HEK293T (cell line): ENCODE measurements at places on chromosomes 11 and 22.
A peak's percentile ranks its signal among the peaks of the same experiment; 100 is the strongest.

DNA sequence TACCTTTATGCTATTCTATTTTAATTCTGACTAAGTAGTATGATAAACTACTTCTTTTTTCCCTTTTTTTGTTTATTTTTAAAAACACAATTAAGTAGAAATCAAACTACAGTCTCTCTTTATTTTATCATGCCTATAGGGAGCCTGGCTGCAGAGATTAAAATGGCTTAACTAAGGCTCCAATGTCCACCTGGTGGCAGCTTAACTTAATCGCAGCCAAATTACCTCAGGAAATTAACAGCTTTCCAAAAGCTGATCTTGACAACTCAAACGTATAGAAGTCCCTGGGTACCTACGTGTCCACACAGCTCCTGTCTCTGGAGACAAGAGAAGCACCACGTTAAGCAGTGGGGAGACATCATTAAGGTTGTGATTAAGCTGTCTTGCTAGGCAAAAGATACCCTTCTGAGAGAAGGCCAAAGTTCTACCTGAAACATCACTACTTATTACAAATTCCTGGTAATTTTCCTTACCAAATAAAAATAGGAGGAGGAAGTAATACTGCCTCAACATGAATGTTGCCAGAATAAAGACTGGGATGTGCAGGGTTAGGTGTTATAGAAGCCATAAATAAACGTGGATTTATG is 63.2 kb upstream of the SNX19 start:
- DNase-seq, result peak; percentile 18

GRCh38 chr11:80724366-80724765 is 1283.5 kb upstream of the TENM4 start:
- DNase-seq, result no peak

GRCh38 chr11:94130298-94131046 is 1.8 kb downstream of the PANX1 start:
- no peak for DNase-seq

DNA sequence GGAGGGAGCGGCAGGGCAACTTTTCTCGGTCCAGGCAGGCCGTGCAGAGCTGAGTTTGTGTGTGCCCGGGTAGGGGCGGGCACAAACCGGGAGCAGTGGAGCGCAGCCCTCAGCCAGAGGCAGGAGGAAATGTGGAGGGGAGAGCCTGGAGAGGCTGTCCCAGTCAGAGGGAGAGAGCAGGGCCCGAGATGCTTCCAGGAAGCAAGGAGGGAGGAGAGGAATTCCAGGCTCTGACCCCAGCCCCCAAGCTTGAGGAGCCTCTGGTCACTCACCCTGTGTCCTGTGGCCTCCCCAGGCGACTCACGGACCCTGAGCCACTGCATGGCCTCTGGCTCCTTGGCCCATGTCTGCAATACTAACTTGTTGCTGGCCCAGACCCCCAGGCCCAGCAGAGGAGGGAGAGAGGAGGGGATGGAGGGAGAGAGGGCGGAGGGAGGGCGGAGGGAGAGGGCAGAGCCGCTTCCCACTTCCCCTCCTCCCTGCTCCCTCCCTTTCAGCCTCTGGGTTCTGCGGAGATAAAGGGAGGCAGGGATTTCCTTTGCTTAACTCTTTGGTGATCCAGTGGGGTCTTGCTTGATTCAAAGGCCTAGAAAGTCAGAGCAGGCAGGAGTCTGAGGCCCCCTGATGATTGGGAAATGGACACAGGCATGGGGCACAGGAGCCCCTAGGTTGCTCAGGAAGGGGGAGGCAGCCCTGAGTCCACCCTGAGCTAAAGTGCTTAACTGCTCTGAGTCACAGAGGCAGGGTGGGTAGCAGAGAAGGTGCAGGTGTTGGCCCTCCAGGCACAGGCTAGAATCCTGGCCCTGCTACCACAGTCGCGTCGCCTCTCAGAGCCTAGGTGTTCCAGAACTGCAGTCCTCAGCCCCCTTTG is at the start of gene C1QTNF6:
Gene C1QTNF6 (minus strand): TSS at position 357 of the 871 bp plus-strand sequence. CDS start 34 bp downstream, at position 323.
- no peak for DNase-seq

DNA sequence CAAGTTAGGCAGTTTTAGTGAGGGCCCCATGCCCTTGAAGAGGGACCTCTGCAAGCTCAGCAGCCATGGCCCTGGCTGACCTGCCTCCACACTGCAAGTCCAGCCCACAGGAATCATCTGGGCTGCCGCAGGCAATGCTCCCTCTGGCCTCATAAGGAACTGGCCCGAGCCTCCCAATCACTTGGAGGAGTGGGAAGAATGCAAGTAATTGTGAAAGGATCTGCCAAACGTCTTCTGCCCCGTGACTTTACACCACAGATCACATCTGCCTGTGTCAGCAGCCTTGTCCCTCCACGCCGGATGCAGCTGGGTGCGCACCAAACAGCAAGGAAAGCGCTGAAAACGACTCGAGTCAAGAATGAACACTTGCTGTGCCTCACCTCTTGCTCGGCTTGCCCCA is 23.8 kb downstream of the OPCML start:
- no peak for DNase-seq

- DNase-seq, result peak; percentile 16
Measured at GRCh38 chr11:27012234-27012921, 18.5 kb downstream of the FIBIN start.

DNA sequence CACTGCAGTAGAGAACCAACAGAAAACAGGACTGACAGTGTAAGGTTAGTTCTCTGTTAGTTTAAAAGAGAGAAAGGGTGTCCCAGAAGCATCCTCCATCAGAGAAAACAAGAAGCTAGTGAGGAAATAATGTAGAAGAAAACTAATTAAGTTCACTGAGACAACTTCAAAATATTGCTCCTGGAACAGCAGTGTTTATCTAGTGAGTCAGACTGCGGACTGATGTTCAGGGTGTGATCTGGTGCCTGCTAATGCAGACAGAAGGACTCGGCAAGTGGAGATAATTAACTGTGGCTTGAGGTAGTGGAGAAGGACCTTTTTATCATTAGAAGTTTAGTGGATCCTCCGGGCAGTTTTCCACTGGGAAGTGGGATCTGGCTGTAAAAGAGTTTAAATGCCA is 55.4 kb downstream of the CDON start:
- peak; percentile 12 for DNase-seq

DNA sequence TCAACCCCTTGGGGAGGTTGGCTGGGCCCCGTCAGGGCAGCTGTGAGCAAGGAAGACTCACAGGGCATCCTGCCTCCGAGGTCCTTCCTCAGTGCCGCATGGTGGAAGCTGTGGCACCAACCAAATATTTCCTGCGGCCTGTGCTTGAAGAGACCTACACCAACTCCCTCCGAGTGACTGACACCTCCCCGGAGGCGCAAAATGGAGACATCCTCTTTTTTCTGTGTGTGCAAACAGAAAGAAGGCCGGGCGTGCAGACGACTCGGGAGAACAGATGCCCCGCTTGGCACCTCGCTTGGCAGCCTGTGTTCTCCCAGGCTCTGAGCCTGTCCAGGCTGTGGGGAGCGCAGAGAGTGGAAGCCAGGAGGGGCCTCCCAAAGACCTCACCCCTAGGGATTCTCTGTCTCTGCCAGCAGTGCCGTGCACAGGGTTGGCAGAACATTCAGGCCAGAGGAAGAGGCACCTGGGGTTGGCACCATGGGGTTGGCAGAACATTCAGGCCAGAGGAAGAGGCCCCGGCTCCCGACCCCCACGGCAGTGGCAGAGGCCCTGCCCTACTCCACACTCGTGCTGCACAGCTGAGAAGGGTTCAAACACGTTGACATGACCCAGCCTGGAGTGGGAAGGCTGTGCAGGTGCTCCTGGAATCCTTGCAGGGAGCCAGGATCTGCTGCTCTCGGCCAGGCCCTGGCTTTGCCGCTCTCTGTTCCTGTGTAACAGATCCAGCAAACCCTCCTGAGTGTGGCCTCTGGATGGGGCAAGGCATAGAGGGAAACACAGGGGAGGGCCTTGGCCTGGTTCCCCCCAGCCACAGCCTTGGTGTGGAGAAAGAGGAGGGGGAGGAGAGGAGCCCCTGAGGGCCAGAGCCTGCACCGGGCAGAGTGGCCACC is 805.5 kb downstream of the BRD1 start:
- DNase-seq, result no peak

- DNase-seq, result peak; percentile 87
Measured at GRCh38 chr22:18023509-18024275, 669 bp downstream of the MICAL3 start.

DNA sequence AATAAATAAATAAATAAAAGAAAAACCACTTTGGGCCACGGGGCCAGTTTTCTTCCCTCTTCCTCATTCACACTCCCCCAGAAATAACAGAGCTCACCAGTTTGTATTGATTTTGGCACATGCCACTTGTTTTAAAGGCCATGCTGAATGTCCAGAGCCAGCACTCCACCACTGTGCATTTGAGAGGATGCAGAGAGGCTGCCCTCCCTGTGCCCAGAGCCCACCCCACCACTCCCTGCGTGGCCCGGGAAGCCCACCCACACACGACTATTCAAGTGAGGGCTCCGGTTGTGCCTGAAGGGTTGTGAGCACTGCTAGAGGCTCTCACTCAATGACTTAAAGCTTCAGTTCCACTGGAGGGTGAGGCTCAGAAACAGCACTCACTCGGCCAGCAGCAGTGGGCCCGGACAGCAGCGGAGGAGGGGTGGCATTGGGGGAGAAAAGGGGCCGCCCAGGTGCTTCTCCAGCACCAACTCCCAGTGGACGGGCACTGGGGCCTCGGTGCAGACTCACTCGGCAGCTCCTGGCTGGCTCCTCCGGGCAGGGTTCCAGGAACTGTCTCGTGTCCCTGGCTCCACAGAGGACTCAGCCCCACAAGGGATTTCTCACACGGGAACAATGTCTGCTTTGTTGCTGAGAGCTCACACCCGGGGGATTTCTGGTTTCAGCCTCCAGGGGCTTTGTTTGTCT is 112.7 kb downstream of the SHANK2 start:
- no peak for DNase-seq

- peak; percentile 81 for DNase-seq
Measured at GRCh38 chr22:38973289-38974169, 8.6 kb upstream of the APOBEC3B start.

- no peak for DNase-seq
Measured at GRCh38 chr11:95108671-95109551, 19.3 kb downstream of the ENDOD1 start.

GRCh38 chr11:95692526-95693260 is 96.9 kb downstream of the FAM76B start:
- DNase-seq, result no peak

DNA sequence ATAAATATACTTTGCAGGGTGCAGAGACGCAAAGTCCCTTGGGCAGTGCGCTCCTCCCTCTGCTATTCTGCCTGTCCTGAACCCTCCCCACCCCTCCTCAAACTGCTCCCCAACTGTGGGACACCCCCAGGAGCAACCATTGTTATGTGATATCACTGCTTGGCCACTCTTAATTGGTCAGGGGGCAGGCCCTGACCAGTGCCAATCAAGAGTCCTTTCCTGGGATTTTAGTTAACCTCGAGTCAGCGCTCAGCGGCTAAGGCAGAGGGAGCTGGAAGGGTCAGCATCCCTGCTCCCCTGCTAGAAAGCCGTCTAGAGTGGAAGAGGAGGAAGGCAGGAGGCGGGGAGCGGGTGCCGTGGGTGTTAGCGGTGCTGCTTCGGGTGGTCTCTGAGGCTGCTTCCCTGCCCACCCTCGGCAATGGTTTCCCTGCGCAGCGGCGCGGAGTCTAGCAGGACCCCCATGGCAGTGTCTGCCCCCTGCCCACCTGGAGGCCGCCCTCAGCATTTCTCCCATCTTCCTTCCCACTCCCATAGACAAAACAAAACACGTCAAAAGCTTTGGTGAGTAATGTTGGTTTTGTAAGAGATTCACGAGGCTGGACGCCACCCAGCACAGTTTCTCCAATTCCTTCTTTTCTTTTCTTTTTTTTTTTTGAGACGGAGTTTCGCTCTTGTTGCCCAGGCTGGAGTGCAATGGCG is 38.4 kb upstream of the A4GALT start:
- no peak for DNase-seq

- no peak for DNase-seq
Measured at GRCh38 chr11:71096751-71097388, 155.5 kb downstream of the SHANK2 start.

DNA sequence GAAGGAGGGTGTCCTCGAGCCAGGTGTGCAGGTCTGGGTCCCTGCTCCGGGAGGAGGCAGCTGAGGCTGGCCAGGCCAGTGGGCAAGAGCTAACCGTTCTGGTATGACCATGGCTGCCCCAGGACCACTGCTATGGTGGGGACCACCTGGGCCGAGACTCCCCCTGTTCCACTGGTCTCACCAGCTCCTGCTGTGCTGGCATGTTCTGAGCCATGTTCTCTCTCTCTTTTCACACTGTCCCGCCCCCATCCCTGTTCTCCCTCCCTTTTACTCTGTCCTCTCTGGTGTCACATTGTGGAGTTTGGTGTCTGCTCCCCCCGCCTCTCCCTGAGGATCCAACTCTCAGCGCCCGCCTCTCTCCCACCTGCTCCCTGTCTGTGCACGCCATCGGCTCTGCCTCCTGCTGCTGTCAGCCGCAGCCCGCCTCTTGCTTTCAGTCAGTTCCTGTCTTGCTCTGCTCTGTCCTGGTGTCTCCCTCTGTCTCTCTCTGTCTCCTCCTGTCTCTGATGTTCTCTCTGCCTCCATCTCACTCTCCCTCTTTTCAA is 66.4 kb downstream of the LRRC32 start:
- no peak for DNase-seq

- DNase-seq, result no peak
Measured at GRCh38 chr22:29695129-29695926, 24.5 kb upstream of the CABP7 start.

GRCh38 chr11:17498058-17498457 is 21.4 kb upstream of the ABCC8 start:
- DNase-seq, result no peak

DNA sequence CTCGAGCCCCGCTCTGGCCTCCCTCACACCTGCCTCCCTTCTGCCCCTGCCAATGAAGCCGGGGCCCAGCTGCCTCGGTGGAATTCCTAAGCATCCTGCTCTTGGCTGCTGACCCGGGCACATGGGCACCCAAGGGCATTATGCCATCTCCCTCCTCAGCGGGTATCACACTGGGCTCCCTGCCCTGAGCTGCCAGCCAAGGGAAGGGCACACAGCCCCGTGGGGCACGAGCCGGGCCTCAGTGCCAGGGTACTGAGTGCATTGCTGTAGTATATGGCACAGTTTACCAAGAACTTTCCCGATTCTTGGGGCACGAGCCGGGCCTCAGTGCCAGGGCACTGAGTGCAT is 43.8 kb upstream of the JAM3 start:
- DNase-seq, result no peak

DNA sequence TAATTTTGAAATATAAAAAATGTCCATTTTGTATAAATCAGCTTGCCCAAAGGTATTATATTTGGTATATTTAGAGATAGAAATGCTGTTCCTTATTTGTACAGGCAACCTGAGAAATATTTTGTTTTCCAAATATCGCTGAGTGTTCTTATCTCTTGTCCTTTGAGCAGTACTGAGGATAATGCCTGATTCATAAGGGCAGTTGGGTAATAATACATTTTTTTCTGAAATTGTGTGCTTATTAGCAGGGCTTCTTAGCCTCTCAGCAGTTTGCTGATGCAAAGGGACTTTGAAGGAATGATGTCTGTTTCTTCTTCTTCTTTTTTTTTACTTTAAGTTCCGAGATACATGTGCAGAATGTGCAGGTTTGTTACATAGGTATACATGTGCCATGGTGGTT is 69.1 kb downstream of the LDLRAD3 start:
- no peak for DNase-seq
